ENCODE measurements at places on chromosomes 7 and 10.

DNA sequence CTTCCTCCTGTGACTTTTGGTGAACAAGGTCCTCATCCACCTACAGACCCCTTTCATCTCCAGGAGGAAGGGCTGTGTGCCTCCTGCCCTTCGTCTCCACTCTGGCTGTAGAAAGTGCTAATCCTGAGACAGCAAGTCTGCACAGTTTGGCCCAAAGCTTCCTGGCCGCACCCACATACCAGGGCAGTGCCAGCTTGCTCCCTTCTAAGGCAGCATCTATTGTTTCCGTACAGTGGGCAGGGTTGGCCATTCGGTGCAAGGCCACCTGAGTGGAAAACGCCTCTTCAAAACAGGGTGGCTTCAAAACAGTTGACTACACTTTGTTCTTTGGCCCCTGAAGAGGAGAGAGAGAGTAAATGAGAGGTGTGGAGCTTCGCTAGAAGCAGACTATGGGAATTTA is 134.1 kb upstream of the KLF14 start:
- DNase-seq, result no peak

DNA sequence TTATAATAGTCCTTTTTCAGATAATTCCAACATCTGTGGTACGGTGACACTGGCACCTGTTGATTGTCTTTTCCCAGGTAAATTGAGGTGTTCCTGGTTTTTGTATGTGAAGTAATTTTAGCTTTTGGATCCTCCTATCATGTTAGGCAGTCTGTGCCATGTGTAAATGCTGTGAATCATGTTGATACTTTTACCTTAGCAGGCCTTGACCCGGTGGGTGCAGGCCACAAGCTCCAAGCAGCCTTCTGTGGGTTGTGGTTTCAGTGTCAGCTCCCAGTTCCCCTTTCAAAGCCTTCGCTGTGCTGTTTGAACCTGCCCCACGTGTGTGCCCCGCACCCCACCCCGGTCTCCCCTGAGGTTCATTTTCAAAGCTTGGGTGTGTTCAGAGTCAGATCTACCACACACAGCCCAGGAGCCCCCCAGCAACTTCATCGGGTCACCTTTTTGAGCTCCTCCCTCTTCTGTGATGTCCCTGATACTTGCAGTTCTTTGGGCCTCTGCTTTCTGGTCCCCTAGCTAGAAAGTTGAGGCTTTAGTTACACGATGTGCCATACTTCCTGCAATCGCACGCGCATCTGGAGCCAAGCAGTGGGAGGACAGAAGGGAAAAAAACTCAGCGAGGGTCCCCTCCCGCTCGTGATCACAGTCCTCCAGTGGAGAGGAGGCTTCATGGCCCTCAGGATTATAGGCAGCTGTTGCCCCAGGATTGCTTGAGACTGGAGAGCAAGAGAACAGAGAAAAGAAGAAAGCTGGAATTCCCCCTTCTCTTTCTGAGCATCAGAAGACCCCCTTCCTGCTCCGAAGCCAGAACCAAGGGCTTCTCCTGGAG is 8.7 kb upstream of the BHLHA15 start:
- no peak for DNase-seq

DNA sequence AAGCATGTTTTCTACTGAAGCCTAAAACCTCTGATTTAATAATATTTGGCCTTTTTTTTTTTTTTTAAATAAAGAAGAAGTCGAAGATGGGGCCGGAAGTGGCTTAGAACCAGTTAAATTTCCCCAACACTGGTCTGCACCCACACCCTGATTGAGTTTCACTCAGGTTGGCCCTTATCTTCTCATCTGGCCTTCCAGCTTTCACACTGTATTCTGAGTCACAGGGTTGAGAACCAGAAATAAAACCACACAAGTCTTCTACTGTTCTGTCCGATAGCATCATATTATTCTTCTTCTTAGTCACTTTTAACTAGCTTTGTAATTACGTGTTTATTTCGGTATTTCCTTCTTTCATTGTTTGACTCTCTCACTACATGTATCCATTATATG is 9.9 kb downstream of the ZNF365 start:
- DNase-seq, result no peak

- peak; percentile 75 for DNase-seq
Measured at GRCh38 chr10:80540981-80541750, 3.5 kb downstream of the SH2D4B start.

- no peak for DNase-seq
Measured at GRCh38 chr10:73247509-73248258, 629 bp upstream of the DNAJC9 start.

- DNase-seq, result no peak
Measured at GRCh38 chr7:147570390-147570789, 1020.2 kb upstream of the C7orf33 start.

DNA sequence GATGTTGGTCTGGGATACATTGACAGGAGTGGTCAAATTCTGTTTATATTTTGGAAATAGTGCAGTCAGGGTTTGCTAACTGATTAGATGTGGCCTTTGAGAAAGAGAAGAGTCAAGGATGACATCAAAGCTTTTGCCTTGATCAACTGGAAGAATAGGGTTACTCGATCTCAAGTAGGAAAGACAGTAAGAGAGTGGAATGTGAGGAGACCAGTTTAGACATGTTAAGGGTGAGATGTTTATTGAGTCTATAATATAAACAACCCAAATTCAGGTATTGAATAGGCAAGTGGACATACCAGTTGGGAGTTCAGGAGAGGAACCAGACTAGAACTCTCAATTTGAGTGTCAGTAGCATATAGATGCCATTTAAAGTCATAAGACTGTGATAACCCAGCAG is 1.9 kb upstream of the ANKRD7 start:
- DNase-seq, result no peak

DNA sequence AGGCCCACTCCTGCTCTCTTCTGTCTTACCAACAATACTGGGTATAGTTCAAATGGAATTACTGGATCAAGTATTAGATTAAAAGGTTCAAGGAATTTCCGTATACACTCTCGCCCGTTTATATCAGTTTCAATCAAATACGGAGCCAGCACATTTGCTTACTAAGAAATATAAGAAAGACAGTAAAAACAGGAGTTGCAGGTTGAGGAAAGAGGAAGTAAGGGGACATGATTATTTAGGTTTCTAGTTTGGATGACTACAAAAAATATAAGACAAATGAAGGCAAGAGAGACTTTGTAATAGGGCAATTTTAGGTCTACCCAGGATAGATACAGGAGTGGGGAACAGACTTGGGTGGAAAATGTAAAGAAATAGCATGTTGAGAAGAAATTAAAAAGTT is 109.9 kb upstream of the ABI1 start:
- DNase-seq, result no peak

DNA sequence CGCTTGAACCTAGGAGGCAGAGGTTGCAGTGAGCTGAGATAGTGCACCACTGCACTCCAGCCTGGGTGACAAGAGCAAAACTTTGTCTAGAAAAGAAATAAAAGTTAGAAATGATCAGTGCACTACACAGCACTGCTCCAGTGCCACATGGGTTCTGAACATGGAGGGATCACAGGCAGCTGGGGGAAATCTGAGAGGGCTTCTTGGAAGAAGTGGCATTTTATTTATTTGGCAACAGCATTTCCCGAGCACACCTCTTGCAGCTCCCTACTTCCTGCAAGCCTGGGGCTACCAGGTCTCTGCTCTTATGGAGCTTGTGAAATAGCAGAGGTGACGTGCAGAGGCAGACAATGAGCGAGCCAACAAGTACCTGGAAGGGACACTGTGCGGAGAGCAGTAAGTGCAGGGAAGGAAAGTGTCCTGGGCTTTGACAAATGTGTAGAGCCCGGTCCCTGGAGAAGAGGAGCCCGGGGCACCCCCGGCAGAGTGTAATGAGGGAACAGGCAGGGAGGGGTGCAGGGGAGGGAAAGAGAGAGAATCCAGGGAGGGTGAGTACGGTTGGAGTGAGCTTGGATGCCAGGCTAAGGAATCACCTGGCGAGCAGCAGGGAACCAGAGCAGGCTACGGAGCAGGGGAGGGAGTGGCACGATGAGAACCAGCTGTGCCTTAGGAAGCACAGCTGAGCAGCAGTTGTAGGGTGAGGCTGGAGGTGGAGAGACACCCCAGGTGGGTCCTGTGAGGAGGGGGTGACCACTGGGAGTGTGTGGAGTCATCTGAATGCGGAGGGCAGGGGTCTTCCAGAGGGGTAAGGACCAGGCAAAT is 104.6 kb upstream of the CTBP2 start:
- no peak for DNase-seq

- no peak for DNase-seq
Measured at GRCh38 chr10:124674768-124675222, 69.4 kb downstream of the FAM53B start.

- DNase-seq, result no peak
Measured at GRCh38 chr7:92778972-92779371, 57.4 kb downstream of the CDK6 start.

DNA sequence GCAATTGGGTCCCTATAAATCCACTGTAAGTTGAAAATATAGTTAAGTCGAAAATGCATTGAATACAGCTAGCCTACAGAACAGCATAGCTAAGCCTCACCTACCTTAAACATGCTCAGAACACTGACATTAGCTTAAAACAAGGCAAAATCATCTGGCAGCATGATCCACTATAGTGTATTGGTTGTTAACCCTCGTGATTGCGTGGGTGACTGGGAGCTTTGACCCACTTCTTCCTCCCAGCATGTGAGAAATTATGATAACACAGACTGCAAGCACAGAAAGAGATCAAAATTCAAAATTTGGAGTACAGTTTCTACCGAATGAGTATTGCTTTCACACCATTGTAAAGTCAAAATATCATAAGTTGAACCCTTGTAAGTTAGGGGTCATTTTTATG is 22.3 kb downstream of the CNTNAP2 start:
- no peak for DNase-seq

GRCh38 chr7:27940341-27940740 is 200.4 kb downstream of the TAX1BP1 start:
- DNase-seq, result no peak

GRCh38 chr10:8633909-8634308 is 579.4 kb downstream of the GATA3 start:
- no peak for DNase-seq

GRCh38 chr10:83835945-83836745 is 303.2 kb upstream of the GHITM start:
- DNase-seq, result peak; percentile 6

DNA sequence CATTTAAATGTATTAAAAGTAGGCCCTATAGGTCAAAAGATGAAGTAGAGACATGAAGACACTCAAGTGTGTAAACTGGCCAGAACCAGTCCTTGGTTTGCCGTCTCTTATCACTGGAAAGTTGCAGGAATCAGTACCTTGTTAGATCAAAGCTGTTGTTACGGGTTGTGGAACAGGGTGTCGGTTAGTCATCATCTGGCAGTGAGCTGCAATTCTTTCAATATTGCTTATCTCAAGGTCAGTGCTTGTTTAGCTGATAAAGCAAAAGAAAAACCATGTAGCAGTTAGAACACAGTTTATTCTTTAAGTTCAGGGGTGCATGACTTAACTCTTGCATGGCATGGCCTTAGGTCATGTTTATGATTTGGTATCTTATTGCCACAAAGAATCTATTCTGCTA is 10.0 kb upstream of the SLC13A1 start:
- DNase-seq, result no peak

- DNase-seq, result peak; percentile 32
Measured at GRCh38 chr10:47354165-47354564, 6.0 kb downstream of the RBP3 start.

- DNase-seq, result no peak
Measured at GRCh38 chr7:32583791-32584190, 88.5 kb downstream of the AVL9 start.

DNA sequence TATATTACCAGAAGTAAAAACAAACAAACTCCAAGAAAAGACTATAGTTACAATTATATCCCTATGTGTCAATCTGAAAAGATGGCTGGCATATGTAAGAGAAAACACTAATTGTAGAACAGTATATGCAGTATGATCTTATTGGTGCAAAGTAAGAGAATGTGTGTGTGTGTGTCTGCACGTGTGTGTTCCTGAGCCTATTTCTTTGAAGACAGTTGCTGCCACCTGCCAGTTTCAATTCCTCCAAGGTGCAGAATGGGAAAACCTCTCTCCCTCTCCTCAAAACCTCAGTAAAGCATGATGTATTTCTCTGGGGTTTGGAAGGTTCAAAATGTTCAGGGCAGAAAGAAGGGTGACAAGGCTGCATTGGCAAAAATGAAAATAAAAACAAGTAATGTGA is 8.8 kb upstream of the SFTPA1 start:
- DNase-seq, result no peak

DNA sequence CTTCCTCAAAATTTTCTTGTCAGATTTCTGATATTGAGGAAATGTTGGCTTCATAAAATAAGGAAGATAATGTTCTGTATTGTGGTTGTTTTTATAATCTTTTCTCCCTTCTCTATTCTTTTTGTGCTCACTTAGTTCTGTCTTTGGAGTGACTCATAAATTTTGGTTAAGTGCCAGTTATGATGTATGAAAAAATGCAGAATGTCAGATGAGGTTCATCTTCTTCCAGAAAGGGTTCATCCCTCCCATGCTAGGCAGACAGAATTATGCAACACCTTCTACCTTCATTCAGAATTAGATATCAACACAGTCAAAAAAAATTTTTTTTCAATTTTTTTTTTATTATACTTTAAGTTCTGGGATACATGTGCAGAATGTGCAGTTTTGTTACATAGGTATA is 36.6 kb upstream of the CYP2C19 start:
- no peak for DNase-seq

- no peak for DNase-seq
Measured at GRCh38 chr10:30041196-30042105, 17.9 kb downstream of the JCAD start.

GRCh38 chr7:8185926-8186683 is 75.9 kb downstream of the ICA1 start:
- DNase-seq, result peak; percentile 53

DNA sequence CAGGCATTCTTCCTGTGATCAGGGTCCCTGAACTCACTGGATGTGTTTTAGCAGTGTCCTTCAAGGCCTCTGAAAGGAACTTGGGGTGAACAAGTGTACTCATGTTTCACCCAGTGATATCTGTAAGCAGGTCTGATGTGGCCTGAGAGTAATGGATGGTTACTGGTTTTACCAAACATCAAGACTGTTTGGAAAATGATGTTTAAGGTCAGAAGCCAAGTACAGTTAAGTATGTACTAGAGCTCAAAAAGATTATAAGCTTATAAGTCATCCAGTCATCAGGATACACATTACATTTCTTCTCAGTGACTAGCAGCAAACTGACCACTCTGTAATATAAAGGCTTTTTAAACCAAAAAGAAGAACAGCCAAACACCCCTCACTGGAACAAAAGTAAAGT is 79.8 kb upstream of the PTN start:
- DNase-seq, result no peak

- no peak for DNase-seq
Measured at GRCh38 chr7:35232994-35233393, 20.9 kb downstream of the TBX20 start.

GRCh38 chr7:128974241-128974934 is 36.7 kb downstream of the IRF5 start:
- no peak for DNase-seq

- DNase-seq, result no peak
Measured at GRCh38 chr10:8044331-8044907, 10.1 kb upstream of the GATA3 start.

DNA sequence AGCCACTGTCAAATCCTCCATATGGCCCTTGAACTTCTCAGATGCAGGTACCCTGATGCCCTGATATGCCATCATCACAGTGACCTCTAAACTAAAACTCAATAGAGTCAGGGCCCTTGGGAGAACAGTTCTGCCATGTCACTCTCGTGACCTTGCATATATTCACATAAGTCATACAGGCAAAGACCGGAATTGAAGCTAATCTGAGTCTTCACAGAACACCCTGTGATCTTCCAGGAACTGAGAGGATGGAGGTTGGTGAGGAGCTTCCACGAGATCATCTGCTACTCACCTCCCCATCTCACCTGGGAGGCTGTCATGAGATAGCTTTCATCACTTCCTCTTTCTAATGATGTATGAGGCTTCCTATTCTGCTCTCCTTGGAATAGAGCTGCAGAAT is 228.7 kb upstream of the CCDC6 start:
- DNase-seq, result no peak

GRCh38 chr10:130498042-130498441 is 361.9 kb downstream of the GLRX3 start:
- no peak for DNase-seq
